ENCODE measurements at places on chromosomes 3 and 15.

GRCh38 chr3:32432711-32433530 is 41.3 kb downstream of the CMTM7 start:
- DNase-seq = no peak

GRCh38 chr3:104779324-104779723 is 587.4 kb upstream of the ALCAM start:
- no peak for DNase-seq

- DNase-seq = no peak
Measured at GRCh38 chr3:127100459-127101410, 92.2 kb upstream of the PRR23E start.

DNA sequence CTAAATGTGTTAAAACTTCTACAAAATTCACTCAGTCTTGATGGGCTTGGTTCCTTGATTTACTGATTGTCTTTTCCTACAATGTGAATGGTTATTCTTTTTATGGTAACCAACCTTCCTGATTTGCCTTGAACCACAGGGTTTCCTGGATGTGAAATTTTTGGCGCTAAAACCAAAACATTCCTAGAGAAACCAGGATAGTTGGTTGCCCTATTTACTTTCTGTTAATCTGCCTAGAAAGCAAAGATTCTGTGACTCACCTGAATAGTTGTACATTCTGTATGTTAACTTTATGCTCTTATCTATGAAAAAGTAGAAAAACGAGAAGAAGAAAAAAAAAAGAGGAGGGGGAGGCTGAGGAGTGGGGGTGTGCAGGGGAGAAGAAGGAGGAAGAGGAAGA is 23.2 kb upstream of the RBP2 start:
- DNase-seq = no peak

DNA sequence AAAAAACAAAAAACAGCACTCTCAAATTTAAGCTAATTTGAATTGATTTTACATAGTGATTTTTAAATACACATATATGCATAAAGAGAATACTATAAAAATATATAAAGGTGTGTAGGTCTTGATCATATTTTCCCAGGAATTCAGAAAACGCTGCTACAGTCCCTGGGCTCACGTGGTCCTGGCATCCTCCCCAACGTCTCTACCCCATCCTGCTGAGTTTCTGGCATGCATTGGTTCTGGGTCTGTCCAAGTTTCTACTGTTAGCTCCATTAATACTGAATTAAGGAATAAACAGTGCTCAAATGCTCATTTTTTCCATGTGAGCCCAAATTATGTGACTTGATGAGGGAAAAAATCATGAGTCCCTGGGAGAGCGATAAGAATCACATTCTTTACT is 32.7 kb upstream of the LAMP3 start:
- DNase-seq = no peak

GRCh38 chr15:75061272-75061671 is 37.9 kb downstream of the PPCDC start:
- no peak for DNase-seq

DNA sequence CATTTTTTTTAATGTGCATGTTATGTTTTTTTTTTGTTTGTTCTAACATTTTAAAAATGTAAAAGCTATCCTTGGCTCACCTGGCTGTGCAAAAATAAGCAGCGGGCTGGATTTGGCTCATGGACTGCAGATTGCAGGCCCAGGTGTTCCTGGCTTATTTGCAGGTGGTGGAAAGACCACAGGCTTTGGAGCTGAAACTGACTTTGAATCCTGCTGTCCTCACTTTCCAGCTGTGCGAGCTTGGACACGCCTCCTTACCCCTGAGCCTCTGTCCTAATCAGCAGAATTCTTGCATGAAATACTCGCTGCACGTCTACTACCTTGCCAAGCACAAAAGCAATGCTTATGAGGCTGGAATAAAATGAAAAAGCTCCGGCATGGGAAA is 188.7 kb upstream of the TPM1 start:
- no peak for DNase-seq

DNA sequence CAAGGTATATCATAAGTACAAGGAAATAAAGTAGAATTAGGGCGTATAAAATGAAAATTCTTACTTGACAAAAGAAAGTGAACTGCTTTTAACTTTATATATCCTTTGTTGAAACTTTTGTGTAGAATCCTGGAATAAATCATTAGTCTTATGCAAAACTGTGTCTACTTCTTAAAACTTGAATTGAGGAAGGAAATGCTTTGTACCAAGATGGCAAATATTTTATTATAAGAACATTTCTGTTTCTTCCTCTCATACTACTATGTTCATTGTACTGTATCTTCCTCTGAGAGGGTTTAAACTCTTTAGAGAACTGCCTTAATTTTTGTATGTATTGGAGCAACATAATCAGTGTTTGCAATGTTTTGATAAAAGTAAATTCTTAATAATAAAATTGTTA is 42.0 kb downstream of the RASA2 start:
- no peak for DNase-seq

- DNase-seq = no peak
Measured at GRCh38 chr3:40237889-40238571, 71.5 kb upstream of the EIF1B start.

DNA sequence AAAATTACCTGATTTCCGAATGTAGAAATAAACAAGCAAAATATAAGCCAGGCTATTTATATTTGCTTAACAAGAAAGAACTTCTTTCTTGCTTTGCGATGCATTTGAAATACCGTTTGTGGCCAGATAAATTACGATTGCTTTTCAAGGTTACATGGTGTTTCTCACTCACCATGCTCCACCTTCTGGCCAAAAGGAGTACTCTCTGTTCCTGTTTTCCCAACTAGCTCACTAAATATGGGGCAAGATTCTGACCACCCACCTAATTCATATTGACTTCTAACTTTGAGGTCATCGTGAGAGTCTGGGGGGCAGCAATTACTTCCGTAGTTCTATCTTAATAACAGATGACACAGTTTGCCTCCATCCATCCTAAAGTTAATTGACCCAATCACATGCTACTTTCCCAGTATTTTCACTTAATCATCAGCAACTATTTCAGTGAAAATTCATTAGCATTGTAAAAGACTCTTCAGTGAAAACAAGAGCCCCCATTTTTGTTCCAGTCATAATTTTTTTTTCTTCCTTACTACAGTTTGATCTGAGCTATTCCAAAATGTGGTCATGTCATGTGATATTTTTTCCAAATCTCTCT is 25.9 kb downstream of the ACP3 start:
- DNase-seq = no peak

DNA sequence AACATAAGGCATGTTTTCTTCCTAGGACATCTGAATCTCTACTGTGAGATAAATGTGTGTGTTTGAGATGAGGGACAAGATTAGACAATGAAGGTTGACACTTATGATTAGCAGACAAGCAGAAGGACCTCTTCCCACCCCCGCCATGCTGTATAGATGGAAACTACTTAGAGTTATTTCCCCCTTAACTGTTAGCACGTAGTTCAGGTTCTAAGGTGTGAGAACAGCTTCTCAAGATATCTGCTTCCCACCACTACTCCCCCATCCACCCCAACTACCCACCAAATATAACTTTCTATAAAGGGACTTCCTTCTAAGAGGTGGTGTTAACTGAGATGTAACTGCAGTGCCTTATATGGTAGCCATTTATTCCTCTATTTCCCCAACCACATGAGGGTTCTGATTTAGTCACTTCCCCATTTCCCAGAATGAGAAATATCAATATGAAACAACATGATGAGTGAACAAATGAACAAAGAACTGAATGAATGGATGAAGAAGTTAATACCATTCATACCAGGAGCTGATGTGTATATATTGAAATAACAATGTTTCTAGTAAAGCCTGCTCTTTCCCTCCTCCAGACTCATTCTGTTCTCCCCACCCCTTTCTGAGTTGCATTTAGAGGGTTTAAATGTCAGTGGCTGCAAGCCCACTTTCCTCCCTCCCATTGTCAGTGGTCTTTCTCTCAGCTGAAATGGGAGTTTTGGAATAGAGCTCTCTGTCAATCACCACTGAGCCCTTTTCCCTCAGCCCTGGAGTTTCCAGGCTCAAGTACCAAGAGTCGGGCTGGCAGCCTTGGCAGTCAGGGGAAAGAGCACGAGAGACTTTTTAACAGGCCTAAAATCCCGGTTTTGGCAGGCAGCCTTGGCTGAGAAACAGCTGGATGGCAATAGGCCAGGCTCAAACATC is 7.7 kb upstream of the RFTN1 start:
- no peak for DNase-seq

GRCh38 chr3:180278583-180279188 is 241.9 kb upstream of the PEX5L start:
- no peak for DNase-seq
